ENCODE measurements at places on chromosomes 4 and X.

DNA sequence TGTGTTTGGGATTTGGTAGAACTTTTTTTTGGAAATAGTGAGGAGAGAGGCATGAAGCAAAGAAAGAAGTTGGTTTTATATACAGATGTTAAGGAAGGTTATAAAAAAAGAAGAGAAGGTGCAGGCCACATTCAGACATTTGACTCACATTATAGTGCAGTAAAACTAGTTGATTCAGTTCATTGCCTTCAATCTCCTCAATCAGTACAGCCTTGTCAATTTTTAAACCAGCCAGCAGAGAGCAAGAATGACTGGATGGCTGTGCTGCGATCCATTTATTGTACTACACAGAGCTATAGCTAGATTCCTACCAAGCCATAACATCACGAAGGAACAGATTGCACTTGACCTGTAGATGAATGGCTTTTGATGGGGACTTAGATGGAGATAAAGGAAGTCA, 79.7 kb upstream of the LSM6 start:
- no peak for DNase-seq

DNA sequence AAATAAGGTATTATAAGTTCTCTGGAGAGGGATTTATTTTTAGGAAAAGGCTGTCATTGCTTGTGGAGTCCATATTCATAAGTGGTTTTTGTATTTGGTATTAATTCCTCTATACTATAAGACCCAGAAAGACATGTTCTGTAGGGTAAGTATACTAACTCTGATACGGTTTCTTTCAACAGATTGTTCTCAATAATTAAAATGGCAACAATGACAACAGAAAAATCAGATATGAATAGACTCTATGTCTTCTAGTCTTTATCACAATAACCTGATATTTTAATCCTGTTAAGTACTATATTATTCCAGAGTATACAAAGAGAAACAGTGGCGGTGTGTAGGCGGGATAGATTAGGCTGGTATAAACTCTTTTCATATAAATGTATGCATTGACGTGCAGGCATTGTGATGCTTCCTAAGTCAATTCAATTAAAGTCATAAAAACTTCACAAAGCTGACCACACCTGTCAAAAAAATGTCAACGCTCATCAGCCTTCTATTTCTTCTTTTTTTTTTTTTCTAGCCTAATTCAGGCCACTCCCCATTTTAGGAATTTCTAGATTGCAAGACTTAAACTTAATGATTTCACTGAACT, 150.4 kb downstream of the TRIML1 start:
- DNase-seq, result no peak

GRCh38 chr4:177673985-177674489, 231.8 kb upstream of the AGA start:
- DNase-seq, result no peak

- DNase-seq, result no peak
Measured at GRCh38 chrX:28135378-28136047, 154.3 kb upstream of the DCAF8L1 start.

DNA sequence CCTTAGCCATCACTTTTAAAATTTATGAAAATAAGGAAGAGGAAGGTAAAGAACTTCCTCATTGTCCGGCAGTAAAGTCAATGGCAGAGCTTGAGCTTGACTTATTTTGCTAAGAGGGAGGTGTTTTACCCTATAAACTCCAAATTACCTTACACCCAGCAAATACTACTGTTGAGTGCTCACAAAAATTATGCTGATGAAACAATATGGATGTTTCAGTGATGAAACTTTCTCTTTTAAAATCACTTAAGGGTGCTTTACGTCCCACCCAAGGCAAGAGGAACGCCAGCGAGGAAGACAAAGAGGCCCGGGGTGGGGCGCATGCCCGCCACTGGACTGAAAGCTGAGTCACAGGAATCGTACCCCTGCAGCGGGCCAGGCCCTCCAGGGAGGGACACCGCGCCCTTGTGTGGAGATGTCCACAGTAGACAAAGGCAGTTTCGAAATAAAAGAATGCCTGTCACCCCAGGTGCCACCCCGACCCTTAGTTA, 560 bp upstream of the TMSB4X start:
- no peak for DNase-seq

DNA sequence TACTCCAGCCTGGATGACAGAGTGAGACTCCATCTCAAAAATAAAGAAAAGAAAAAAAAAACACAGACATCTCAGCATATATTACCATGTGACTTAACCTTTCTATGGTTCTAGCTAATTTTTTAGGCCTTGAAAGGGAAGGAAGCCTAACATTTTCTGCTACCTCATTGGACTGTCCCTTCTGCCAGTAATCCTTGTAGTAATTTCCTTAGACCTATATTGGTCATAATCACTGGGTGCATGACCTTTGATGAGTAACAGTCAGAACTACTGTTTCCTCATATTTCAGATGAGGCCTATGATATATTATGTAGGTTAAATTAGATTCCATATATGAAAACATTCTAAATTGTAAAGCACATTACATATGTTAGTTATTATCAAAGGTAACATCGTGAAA, 9.6 kb downstream of the XIAP start:
- DNase-seq, result no peak

DNA sequence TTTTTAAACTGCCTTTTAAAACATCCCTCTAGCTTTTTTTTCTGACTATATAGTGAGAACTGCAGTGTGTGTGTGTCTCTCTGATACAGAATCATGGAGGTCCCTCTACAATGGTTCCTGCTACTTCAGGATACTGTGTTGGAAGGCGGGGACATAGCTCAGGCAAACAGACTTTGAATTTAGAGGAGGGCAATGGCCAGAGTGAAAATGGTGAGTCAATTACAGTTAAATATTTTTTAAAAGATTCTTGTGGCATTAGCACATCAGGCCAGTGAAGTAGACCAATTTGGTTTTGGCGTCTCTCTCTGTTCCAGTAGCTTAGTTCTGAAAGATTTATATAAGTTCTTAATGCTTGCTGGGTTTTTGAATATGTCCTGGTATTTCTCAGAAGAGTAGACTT, 47.1 kb downstream of the ALG13 start:
- DNase-seq, result no peak

GRCh38 chr4:56757821-56758411, 63.6 kb downstream of the SPINK2 start:
- no peak for DNase-seq

DNA sequence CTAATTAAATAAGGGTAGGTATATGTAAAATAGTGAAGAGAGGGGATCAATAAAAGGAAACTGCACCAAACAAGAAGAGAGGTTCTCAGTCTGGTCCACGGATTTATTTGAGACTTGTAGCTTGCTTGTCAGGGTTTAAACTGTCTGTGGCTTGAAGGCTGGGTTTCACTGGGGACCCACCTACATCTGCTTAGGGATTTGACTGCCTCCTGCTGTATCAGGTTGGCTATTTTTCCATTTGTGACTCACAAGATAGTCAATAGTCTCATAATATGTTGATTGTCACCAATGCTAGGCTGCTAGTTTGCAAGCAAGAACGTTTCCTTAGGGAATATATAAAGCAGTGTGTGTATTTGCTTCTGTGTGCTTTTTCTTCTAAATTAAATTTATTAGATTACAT, 1950.7 kb upstream of the IGFBP7 start:
- DNase-seq, result no peak

GRCh38 chrX:1336948-1337779, 579 bp downstream of the IL3RA start:
- DNase-seq, result no peak

DNA sequence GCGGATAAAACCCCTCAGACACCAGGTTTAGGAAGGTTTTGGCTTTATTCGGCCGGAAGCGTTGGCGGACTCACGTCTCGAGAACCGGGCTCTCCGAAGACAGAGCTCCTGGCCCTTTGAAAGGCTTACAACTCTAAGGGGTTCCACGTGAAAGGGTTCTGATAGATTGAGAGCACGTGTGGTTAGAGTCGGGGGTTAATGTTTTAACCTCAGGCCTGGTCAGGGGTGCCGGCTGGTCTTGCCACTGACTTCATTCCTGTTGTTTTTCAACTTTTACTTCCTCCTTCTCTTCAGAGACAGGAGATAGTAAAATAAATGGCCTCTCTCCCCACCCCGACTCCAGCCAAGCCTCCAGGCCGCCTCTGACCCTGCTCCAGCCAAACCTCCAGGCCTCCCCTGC, 4.7 kb upstream of the ASMT start:
- DNase-seq, result no peak
